IMR-90 (cell line): ENCODE measurements at places on chromosomes 4 and X. TPM values are rescaled to one million over a fixed set of nuclear protein-coding genes. Genes with fewer than 3 reads are reported as not detected.

DNA sequence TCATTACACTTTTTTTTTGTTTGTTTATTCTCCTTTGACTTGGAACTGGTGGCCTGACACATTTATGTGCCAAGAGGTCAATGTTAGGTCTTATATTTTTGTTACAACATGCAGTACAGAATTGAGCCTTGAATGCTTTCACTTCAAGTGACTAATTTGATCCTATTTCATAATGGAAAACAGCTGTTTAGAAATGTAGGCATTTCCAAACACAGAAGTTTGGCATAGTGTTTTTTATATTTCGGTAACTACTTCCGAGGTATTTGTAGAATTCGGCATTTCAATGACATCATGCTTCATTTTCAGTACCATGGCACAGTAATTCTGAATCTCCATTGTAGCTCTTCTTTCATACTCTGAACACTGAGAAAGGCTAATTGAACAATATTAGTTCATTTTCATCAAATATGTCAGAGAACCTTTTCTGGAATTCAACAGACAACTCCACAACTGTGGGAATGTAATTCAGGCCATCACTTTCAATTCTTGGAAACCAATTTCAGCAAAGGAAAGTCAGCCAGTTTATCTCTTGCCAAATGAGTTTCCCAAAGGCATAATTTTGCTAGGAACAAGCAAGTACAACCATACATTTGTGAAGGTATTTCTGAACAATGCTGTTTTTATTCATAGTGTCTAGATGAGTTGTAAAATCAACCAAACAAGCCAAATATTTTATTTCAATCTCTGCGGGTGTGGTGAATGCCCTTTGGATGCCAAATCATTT is 11.4 kb downstream of the FAM120C start:
- DNase-seq = no peak

DNA sequence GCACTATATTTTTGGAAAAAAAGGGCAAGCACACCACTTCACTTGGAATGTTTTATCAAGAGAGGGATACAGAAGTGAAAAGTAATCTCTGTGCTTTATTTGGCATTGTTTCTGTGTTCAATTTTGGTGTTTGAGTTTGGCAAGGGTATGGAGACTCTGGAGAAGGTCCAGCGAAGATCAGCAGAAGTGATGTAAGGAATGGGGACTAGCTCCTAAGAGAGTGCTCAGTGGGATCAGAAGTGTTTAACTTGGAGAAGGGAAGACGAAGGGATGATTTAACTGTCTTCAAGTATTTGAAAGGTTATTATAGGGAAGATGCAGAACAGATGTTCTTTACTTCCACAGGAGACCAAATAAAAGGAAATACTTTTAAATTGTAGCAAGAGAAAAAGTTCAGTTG is 74.3 kb downstream of the CFAP299 start:
- no peak for DNase-seq

DNA sequence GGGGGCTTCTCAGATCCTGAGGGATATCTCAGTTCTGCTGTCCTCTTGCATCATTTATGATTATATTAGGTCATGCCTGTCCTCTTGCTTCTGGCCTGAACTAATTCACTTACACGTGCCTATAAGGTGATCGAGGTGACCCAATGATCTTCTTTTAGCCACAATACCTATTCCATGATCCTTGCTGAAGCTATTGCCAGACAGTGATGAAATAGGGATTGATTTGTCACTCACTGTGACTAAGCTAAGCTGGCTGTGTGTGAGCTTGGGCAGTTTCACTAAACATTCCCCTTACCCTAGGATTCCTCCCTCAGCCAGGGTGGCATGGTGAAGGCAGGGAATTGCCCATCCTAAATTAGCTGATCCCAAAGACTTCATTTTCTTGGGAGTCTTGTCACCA is 19.0 kb downstream of the HADH start:
- DNase-seq = peak; percentile 81

DNA sequence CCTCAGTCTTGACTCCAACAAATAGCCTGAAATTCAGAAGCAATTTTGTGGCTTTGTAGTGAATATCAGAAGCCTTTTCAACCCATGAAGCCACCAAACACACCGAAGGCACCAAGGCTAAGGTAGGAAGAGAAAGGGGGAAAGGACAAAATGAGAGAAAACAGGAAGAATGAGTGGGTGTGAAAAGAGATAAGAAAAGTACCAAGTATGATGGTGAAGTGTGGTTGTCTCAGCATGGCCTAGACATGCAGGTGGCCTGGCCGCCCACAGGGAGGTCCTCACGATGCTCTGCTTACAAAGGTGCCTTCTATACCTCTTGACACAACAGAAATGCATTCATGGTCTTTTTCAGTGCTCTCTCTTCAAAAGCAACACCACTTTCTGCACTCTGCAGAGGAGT is 34.9 kb downstream of the ACSL1 start:
- DNase-seq = no peak

GRCh38 chr4:14844061-14844460 is 158.2 kb upstream of the CPEB2 start:
- no peak for DNase-seq

Gene PRR32
- total RNA-seq = not detected in 2 replicates

- DNase-seq = no peak
These were observed 167.3 kb upstream of the VEGFC start for GRCh38 chr4:176959980-176960379.

DNA sequence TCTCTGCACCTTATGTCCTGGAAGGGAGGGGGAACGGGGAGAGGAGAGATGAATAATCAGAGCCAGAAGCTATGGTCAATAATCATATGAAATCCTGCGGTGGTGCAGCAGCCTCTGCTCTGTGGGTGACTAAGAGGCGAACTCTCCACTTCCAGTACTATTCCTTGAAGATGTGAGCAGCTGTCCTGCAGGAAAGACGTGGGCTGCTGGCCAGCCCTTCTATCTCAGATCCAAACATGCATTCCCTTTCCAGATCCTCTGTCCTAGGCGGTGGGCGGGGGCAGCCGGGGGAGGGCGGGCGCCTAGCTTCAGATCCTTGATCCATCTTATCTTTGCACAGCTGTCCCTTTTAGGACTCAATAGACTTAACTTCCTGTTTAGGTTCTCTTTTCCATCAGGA is 34.5 kb downstream of the SPINK2 start:
- peak; percentile 96 for DNase-seq

Gene YY2
- total RNA-seq = 0.72 and 1.1 TPM in 2 replicates

DNA sequence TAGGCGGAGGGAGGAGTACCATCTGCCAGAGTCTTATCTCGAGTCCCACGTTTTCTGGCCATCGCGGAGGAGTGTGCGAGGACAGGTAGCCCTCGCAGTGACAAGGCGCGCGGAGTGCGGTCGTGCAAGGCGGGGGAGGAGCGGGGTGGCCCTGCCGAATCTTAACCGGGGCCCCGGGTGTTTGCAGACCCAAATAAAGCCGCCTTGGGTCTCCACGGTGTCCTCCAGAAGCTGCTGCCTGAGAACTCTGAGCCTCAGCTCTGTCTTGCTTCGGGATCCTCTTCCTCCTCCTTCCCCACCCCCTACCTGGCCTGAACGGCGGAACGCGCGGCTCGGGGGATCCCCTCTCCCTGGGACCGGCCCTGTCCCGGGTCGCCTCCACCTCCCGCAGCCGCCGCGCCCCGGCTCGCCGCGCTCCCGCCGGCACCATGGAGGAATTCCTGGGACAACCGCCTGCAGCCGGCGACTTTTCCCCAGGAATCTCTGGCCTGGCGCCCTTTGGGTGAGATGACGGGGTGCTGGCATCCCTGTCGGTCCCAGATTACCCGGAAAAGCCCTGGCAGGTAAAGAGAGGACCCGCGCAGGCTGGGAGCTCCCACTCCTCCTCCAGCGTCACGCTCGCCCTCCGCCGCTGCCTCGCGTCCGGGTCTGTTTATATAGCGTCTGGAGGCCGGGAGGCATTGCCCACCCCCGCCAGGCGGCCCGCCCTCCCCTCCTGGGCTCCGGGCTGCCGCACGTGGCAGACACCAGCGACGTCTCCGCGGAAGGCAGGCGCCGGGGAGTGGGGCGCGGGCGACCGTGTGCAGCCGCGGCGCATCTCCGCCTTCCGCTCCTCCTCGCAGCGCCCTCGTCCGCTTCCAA is at the start of gene GALNTL6:
TSS of gene GALNTL6 (plus strand) at position 740 of the 861 bp plus-strand sequence.
- no peak for DNase-seq

DNA sequence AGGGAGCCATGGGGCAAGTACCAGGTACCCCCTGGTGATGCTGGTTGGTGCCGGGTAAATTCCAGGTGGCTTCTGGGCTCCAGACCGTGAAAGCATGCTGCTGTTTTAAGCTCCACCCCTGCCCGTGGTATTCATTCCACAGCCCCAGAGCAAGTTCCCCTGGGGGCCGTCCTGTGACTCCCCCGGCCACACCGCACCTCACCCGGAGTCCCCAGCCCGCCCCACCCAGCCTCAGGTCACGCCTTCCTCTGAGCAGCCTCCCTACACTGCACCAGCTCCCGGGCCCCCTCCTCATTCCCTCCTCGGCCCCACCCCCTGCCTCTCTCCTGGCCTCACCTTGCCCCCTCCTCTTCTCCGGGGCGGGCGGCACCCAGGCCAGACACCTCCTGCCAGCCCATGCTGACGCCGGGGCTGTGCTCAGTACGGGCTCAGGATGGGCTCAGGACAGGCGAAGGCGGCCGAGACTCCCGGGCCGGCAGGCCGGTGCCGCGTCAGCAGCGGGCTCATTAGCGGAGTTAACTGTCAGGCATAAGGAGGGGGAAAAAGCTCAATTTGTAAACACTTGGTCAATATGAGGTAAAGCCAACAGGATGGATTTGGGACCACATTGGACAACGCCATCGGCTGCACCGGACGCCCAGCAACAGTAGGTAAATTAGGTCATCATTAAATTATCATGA is 127.4 kb downstream of the FAM53A start:
- DNase-seq = no peak

- no peak for DNase-seq
These were observed 171.4 kb upstream of the GALNT7 start for GRCh38 chr4:172997217-172997609.

DNA sequence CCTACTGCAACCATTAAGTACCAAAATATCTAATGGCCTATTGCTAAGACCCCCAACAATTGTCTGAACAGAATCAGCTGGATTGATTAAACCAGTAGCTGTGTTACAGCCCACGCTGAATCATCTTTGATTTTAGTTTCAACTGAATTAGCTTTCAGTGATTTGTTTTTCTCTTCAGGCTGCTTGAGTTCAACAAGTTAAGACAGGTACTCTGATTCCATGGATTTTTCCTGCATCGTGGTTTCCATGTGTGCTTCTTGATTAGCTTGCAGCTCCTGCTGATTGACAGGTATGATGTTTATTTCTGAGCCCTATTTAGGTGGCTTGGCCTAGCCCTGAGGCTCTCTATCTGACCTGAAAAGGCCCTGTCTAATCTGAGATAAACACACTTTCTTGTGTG is 91.3 kb downstream of the GUCY2F start:
- no peak for DNase-seq

- DNase-seq = peak; percentile 68
These were observed 105.9 kb downstream of the THOC2 start for GRCh38 chrX:123626962-123627361.

DNA sequence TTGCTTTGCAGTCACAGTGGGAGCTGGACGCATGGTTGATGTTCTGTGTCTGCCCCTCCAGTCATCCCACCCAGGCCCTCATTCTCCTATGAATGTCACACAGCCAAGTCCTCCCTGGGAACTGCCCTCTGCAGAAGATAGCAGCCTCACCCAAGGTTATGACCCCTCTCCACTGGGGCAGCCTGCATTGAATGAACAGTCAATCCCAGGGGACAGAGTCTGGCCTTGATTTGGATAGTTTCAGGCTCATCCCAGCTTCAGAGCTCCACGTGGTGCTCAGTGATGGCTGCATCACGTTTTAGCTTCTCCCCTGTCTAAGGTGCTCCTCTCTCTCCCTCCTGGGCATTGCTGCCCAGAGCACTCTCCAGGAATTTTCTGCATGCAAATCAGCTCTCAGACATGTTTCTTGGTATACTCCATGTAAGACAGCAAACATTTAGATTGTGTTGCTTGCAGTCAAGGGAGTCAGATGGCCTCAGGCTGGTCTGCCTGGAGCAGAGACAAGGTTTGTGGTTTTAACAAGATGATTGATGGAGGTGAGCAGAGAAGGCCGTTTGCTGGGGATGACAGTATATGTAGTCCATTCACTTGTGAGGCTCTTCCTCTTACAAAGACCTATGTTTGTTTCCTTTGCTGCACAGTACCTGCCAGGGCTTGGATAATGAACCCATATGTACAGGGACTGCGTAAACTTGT is 56.1 kb upstream of the MSX1 start:
- no peak for DNase-seq

DNA sequence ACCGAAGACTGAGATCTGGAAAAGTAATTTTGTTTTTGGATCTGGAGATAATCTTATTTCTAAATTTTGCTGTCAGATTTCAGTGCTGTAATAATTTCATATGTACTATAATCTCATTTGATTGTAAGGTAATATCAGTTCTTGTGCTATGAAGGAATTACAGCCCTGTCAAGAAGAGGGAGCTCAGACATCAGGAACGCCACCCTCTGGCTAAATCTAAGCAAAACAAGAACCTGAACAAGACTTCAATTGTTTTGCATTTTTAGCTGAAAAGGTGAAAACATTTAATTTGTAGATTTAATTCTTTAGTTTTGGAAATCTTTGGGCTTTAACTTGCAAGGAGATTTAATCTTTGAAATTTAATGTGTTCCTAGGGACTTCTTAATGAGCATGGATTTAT is 525.4 kb upstream of the HS3ST1 start:
- no peak for DNase-seq

- no peak for DNase-seq
These were observed 24.0 kb upstream of the TMEM255A start for GRCh38 chrX:120335289-120335688.

DNA sequence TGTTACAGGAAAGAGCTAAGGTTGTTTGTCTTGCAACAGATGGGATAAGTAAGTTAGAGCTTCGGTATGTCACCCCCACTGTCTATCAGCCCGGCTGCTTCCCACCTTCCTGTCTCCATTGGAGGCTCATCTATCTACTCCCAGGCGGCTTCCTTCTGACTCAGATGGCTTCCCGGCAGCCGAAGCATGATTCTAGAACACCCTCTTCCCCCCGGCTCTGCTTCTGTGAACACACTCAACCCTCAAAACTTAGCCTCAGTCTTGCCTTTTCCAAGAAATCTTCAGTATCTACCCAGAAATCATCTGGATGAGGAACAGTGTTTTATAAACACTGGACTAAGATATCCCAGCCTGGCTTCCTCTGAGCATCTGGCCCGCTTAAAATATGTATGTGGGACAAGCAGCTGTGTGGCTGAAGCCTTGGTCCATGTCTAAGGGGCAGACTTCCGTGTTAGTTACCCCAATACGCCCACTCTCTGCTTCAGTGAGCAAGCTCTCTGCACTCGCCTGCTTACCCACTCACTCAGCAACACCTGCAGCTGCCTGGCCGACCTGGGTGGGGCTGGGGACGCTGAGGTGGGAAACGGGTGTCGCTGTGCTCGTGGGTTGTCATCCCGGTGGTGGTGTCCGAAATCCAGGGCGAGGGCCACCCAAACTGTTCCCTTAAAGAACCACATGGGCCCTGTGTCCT is 12.0 kb upstream of the SLC2A9 start:
- DNase-seq = peak; percentile 71

- DNase-seq = peak; percentile 86
These were observed at the start of gene FMR1 for GRCh38 chrX:147911192-147912022. Gene FMR1 (plus strand): TSS chrX:147911919. CDS start chrX:147912180, 261 bp downstream.

Gene ARSJ
- 126 and 143 TPM in 2 replicates for total RNA-seq

GRCh38 chr4:156858071-156858470 is 113.5 kb downstream of the PDGFC start:
- no peak for DNase-seq
